ENCODE measurements at places on chromosomes 1 and 21. TPM values are rescaled to one million over a fixed set of nuclear protein-coding genes. Genes with fewer than 3 reads are reported as not detected.
A peak's percentile ranks its signal among the peaks of the same experiment; 100 is the strongest.

- DNase-seq = no peak
Observed at GRCh38 chr1:185562461-185563359, 171.5 kb upstream of the HMCN1 start.

GRCh38 chr1:226001963-226002666, 3.0 kb upstream of the SDE2 start:
- DNase-seq = no peak

DNA sequence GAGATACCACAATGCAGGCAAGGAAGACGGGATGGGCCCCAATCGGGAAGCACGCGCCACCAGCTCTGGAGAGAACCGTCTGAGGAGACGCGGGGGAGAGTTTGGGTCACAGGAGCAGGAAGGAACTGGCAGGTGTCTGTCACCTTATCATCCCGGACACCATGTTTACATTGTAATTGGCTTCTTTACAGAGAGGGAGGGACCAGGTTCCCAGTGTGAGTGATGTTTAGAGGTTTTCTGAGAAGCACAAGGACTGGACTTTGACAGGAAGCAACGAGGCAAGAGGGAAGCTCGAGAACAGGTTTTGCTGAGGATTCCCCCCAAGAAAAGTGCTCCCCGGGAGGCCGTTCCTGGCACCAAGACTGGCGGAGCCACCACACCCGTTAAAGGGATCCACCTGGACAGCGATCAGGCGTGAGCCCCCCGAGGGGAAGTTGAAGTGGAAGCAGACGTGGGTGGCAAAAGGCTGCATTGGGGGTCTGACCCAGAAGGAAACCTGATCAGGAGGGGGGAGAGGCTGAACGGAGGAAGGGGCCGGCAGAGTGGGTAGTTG, 957 bp downstream of the EPS15 start:
- DNase-seq = peak; percentile 20

PKLR gene
- total RNA-seq = not detected

DNA sequence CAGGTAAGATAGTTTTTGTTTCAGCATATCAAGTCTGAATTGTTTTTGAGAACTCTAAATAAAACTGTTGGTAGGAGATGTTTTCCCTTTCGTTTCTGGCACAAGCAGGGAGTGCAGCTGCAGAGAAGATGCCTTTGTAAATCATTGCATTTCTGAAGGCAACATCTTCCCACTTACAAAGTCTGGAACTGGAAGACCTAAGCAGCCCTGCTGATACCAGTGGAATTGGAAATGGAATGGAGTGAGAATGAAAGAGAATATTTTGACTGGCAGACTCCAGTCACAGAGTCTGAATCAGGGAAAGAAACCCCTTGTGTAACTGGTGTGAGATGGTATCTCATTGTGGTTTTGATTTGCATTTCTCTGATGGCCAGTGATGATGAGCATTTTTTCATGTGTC, 815.6 kb downstream of the LTN1 start:
- no peak for DNase-seq

FABP3 gene
- total RNA-seq = 14.0 TPM

DNA sequence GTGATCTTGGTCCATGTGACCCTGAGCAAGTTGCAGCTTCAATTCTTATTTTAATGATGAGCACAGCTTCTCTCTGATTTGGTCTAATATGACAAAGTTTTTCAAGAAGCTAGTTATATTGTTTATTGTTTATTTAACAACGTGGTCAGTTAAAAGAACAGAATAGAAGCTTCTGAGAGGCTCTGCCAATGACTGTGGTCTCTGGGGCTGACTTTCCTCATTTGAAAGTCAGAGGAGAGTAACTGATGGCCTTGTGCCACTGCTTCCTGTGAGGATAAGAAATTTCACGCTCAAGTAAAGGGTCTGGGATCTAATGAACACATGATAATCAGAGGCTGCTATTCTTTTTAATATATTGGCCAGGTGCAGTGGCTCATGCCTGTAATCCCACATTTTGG, 7.3 kb downstream of the HHIPL2 start:
- DNase-seq = no peak

DNA sequence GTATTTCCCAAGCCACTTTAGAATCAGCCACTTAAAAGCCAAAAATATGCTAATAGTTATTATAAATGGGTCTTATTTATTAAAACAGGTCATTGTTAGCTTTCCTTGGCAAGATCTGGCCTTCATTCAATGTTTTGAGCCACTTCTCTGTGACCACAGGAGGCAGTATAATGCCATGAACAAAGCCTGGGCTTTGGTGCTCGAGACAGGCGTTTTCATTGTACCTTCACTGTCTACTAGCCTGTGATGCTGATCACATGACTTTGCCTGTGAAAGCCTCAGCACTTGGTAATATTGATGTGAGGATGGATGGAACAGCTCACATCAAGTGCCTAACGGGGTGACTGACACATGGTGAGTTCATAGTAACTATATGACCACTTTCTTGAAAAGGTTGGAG, 217.0 kb downstream of the RWDD3 start:
- DNase-seq = no peak

GRCh38 chr1:53860967-53861411, 22.9 kb upstream of the NDC1 start:
- peak; percentile 46 for DNase-seq

- no peak for DNase-seq
Observed at GRCh38 chr1:244727871-244728474, 75.0 kb downstream of the DESI2 start.

- DNase-seq = no peak
Observed at GRCh38 chr1:226987179-226987536, 47.1 kb downstream of the COQ8A start.
